ENCODE measurements at places on chromosomes 6 and 20.
A peak's percentile ranks its signal among the peaks of the same experiment; 100 is the strongest.

DNA sequence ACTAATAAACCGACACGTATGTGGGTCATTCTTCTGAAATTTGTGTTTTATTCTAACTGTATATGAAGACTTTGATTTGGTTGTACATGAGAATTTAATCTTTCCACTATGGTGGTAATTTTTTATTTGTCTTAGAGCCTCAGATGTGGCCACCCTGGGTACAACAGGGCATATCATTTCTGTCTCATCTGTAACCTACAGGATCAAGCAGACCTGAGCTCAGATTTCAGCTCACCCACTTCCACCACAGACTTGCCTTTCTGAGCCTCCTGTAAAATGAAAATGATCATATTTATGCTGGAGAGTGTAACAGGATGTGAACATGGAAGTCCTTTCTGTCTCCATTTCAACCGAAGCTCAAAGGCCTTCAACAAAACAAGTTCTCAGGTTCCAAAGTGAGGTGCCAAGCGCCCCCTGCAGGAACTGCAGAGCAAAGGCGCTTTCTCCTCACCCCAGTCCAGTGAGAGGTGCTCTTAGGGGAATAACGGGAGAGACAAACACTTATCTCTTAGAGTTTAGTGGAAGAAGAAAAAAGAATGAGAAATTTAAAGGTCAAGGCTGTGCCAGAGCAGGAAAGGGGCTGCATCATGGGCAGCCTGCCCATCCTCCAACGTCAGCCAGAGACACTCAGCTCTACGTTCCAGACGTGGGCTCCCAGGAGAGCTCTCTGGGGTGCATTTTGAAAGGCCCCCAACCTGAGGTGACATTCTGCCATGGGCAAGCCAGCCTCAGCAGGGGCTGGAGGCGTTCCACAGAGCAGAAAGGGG is 23.0 kb upstream of the CD24 start:
- peak; percentile 28 for DNase-seq

- no peak for DNase-seq
These were observed 27.1 kb downstream of the BANF2 start for GRCh38 chr20:17726902-17727301.

- DNase-seq = no peak
These were observed 3.9 kb downstream of the STXBP5 start for GRCh38 chr6:147207837-147208754.

DNA sequence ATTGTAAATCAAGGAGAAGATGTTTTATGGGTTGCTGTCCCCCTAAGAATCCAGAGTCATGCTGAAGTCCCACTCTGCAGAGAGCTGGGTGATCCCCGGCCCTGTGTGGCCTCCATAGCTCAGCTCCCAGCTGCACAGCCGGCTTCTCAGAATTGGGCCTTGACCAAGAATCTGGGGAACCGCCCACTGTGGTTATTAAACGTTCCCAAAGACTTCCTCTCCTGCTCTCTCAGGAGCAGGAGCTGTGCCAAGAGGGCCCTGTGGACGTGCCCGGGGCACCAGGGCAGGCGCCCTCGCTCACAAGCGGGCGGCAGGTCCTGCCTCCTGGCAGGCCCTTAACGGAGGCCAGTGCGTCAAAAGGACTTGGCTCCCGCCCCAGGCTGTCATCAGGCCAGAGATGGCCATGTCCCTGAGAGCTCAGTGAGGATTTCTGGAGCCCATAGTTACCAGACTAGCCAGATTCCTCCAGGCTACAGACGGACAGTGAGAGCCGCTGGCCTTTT is 30.4 kb downstream of the ZC3H12D start:
- DNase-seq = no peak

GRCh38 chr20:19552221-19553180 is 205.6 kb upstream of the RIN2 start:
- DNase-seq = no peak

GRCh38 chr20:41046716-41047115 is 18.1 kb downstream of the TOP1 start:
- DNase-seq = no peak

- DNase-seq = no peak
These were observed 15.3 kb upstream of the CDH4 start for GRCh38 chr20:61236713-61237112.

DNA sequence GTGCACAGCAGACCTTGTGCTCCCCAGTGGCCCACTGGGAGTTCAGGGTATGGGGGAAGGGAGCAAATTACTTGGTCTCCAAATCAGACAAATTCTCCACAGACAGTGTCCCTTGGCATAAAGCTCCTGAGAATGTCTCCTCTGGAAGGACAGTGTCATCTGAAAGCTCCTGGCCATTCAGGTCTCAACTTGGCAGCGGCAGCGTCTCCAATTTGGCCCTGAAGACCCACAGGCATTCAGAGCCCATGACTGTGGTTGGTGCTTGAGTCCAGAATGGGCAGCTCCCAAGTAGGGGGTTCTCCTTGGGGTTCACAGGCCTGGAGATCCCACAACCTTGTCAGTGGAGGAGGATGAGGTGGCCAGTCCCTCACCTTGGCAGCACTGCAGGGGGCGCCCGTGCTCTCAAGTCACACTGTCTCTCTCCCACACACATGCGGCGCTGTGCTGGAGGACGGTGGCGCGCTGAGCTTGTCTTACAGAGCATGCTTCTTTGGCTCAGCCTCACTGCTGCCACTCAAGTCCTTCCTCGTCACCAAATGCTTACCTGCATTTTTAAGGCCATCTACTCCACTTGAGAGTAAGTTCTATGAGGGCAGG is 20.7 kb downstream of the DYNLRB1 start:
- DNase-seq = no peak

GRCh38 chr6:31877651-31878161 is 1.1 kb downstream of the SLC44A4 start:
- DNase-seq = no peak

GRCh38 chr6:123967905-123968304 is 164.2 kb downstream of the NKAIN2 start:
- DNase-seq = no peak

DNA sequence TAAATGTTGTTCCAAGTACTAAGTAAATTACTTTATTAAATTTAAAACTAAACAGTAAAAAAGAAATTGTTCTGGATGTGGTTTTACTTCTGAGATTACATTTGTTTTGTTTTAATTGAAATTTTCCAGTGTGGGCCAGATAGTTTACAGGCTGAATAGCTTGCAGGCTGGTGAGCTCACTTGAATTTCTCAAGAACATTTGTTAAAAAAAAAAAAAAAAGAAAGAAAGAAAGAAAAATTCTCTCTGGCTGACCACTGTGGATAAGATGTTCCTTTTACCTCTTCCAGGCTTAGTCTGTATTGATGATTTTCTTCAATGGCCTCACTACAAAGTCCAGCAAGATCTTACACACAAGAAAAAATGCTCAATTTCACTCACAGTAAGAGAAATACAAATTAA is 85.4 kb downstream of the PLCG1 start:
- DNase-seq = no peak

- no peak for DNase-seq
These were observed 16.9 kb downstream of the SLC22A3 start for GRCh38 chr6:160365117-160365516.

DNA sequence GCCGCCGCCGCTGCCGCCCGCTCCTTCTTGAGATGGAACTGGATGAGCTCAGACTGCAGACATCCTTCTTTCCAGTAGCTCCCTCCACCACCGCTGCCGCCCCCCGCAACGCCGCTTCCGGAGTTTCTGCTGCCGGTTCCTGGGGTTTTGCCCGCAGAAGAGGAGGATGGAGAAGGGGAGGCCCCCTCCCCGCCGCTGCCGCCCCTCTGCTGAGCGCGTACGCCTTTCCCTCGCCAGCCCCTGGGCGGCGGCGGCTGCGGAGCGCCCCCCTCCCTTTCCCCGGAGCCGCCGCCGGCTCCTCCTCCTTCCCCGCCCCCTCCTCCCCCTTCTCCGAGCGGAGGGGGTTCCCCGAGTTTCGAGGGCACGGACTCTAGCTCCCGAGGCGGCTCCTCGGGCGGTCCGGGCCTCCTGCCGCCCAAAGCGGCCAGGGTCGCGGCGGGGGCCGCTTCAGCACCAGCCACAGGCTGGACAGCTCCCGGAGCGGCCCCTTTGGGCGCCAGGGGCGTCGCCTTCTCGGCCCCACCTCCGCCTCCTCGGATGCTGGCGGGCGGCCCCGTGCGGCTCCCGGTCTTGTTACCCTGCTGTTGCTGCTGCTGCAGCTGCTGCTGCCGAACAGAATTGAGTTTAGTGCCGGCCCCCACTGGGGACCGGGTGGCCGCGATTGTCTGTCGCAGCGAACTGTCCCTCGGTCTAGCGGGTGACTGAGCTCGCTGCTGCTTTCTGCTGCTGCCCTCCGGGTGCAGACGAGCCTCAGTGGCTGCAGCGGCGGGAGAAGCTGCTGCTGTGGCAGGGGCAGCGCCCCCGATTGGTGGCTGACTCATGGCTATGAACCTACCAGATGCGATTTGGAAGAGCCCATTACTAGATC is 3.1 kb downstream of the MTCL3 start:
- peak; percentile 58 for DNase-seq

DNA sequence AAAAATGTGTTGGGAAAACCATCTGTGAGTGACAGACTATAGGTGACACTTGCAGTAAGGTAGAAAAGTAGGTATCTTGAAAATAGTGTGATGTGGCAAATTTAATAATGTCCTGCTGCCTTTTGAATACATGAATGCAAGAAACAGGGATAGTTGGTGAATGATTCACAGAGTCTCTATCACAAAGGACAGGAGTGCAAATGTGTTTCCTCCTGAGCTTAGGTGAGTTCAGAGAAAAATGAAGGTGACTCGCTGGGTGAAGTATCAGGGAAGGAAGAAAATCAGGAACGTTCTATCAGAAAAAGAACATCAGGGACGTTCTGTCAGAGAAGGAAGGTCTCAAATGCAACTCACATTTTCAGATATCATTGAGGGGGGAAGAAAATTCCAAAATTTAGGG is 557.8 kb upstream of the SLC35B3 start:
- DNase-seq = no peak

GRCh38 chr6:10391799-10392198 is 23.1 kb downstream of the TFAP2A start:
- no peak for DNase-seq

- no peak for DNase-seq
These were observed 22.9 kb upstream of the TMEM170B start for GRCh38 chr6:11514672-11515071.

GRCh38 chr6:143270026-143270425 is 180.5 kb downstream of the ADAT2 start:
- no peak for DNase-seq

- DNase-seq = no peak
These were observed 9.2 kb upstream of the LY86 start for GRCh38 chr6:6579281-6579680.

- DNase-seq = no peak
These were observed 72.0 kb downstream of the BLOC1S5 start for GRCh38 chr6:7992002-7992815.

GRCh38 chr6:90004511-90004910 is 110.2 kb downstream of the GJA10 start:
- no peak for DNase-seq

DNA sequence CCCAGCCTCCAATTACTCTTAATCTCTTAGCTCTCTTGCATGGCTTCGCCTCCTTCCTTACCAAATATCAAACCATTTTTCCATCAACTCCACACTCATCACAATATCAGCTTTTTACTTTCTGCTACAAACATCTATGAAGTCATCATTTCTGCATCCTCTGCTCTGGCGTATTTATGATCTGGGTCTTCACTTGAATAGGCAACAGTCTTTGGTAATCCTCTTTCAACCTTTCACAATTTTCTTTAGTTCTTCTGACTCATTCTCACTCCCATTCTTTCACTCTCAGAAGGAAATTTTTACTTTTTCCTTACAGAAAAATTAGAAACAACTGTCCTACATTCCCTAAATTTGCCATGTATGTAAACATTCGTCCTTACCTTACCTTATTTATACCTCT is 522.4 kb downstream of the HDGFL1 start:
- no peak for DNase-seq

- no peak for DNase-seq
These were observed 181.9 kb upstream of the PCSK2 start for GRCh38 chr20:17044891-17045290.

- no peak for DNase-seq
These were observed 28.4 kb downstream of the SYNDIG1 start for GRCh38 chr20:24497851-24498250.

GRCh38 chr20:63968928-63969760 is 586 bp downstream of the ZNF512B start:
- no peak for DNase-seq

DNA sequence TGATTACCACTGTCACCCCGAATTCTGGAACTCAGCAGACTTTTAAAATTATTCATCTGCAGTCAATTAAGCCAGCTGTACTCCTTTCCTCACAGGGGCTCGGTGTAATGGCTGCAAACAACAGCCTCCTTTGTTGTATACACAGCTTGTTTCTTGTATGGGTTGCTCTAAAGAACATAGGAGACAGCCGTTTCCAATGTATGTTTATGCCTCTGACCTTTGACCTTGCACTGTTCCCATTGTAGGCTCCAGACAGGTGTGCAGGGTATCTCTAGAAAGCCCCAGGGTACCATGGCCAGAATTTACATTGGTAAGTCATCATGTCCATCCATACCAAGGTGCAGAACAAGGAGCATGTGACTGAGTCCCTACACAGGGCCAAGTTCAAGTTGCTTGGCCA is 11.5 kb upstream of the TENT5A start:
- DNase-seq = no peak

DNA sequence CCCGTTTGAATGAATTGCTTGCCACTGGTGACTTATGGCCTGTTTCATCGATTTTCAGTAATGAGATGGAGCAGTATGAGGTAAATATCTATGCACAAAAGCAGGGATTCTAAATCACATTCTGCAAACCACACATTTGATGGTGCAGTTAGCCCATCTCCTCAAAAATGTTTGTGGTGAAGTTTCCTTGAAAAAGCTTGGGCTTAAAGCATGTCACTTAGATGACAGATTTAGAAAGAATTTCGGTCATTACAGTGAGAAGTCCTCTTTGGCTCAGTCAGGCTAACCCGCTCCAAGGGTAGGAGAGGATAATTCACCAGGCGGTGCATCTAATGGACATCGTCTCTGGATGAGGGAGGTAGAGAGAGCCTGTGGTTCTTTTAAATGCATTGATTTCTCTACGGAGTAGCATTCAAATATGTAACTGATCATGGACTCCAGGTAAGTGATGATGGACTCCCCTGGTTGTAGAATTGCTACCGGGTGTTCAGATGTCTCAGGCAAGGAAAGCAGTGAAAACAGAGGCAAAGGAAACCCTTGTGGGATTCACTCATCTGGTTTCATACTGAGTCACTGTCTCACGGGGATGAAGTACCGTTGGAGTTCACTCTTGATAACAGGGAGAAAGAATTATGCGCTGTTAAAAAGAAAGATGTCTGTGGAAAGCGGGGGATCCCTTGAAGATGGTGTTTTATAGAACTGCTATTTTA is 65.3 kb downstream of the AIG1 start:
- DNase-seq = no peak

DNA sequence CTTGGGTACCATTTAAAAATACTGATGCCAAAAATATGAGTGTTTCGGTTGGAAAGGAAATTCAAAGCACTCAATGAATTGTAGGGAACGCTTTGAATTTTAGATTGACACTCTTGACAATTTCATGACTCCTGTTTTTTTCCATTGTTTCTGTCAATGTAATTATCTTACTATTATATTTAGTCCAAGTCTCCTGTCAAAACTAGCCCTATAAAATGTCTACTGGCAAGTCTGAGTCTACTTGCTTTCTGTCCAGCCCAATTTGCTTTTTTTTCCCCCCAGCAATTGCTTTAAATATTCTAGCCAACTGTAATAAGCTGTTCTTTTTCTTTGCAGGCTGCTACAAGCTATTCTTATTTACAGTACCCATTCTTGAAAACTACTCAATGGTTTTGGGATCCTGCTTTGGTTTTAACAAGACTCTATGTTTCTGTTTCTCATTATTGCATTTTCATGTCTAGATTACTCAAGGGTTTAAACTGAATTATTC is 1103.9 kb upstream of the GJE1 start:
- no peak for DNase-seq

- DNase-seq = no peak
These were observed 109.1 kb downstream of the MAN1A1 start for GRCh38 chr6:119240257-119241110.

- no peak for DNase-seq
These were observed 44.9 kb downstream of the PNLDC1 start for GRCh38 chr6:159844737-159845645.

Measured in stimulated activated CD8-positive, alpha-beta memory T cell treated with anti-CD3 and anti-CD28 coated beads, Interleukin-15, amount 100 ng/mL, for 48 hours (primary cell).